Inflammatory macrophage (primary cell): ENCODE measurements at places on chromosomes 12 and 14.

GRCh38 chr12:16611146-16611545 lies 5.2 kb upstream of the LMO3 start:
- no peak for DNase-seq

GRCh38 chr12:22535478-22535877 lies 8.9 kb downstream of the C2CD5 start:
- no peak for DNase-seq

DNA sequence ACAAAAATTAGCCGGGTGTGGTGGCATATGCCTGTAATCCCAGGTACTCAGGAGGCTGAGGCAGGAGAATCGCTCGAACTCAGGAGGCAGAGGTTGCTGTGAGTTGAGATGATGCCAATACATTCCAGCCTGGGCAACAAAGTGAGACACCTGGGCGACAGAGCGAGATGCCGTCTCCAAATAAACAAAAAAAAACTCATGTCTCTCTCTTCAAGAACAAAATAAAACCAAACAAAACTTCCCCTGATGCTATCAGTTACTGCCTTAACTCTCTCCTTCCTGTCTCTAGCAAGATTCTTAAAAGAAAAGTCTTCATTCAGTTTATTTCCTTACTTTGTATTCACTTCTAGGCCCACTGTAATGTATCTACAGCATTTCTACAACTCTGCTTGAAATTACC lies 20.8 kb downstream of the KLHL28 start:
- DNase-seq, result no peak

- DNase-seq, result no peak
Measured at GRCh38 chr12:51873251-51873994, 14.5 kb upstream of the ANKRD33 start.

GRCh38 chr14:54650331-54650958 lies 83.5 kb downstream of the SAMD4A start:
- peak; percentile 92 for DNase-seq

GRCh38 chr14:93055651-93056115 lies 60.0 kb downstream of the ITPK1 start:
- no peak for DNase-seq

- DNase-seq, result peak; percentile 12
Measured at GRCh38 chr14:35533357-35534207, at the start of gene INSM2. TSS of gene INSM2 (plus strand) at chr14:35534164. CDS start at chr14:35534253, 89 bp downstream.

- DNase-seq, result no peak
Measured at GRCh38 chr12:116656306-116656705, 81.6 kb downstream of the SPRING1 start.

- no peak for DNase-seq
Measured at GRCh38 chr14:40028991-40029390, 596.8 kb upstream of the FBXO33 start.

DNA sequence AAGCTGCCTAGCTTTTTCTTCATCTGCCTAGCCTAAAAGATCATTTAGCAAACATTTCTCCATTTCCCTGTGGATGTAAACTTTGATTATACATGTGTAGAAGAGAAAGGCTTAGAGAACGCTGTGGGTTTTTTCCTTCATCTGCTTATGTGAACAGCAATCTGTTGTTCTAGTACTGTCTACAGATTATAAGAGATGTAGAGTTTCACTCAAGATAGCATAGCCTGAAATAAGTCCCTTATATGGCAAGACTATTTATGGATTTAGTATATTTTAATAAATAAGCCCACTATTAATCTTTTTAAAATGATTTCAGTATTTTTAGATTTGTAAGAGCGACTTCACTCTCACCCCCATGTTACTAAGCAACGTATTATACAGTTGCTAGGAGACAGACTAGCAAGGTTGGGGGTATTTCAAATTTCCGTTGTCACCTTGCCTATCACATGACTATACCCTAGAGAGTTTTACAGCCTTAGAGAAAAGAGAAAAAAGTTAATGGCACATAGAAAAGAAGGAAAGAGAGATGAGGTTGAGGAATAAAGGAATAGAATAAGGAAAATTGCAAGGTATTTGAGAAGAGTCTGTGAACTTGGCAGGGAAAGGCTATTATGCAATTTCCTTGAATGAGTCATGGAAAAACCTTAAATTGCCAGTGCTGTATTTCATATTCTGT lies 12.2 kb upstream of the TUBA1A start:
- DNase-seq, result peak; percentile 48

- DNase-seq, result no peak
Measured at GRCh38 chr14:68611599-68611998, 181.3 kb downstream of the ZFP36L1 start.

GRCh38 chr12:19120795-19121194 lies 8.7 kb upstream of the PLEKHA5 start:
- DNase-seq, result no peak

DNA sequence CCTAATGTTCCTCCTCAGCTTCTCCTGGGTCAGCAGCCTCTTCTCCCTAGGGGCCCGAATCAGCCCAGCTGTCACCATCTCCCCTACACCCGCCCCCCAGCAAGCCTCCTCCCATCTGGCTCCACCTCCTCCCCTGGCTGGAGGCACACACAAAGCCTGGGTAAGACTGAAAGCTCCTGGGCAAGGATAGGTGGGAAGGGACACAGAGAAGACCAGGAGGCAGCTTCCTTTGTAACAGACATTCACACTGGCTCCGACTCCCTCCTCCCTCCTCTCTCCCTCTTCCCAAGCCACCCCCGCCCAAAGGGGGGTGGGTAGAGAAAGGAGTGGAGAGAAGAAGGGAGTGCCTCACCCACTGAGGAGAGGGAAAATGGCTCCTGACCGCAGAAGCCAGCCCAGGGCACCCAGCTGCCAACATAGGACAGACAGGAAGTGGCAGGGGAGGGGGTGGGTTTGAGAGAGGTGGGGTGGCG lies 4.0 kb downstream of the CHD4 start:
- no peak for DNase-seq

DNA sequence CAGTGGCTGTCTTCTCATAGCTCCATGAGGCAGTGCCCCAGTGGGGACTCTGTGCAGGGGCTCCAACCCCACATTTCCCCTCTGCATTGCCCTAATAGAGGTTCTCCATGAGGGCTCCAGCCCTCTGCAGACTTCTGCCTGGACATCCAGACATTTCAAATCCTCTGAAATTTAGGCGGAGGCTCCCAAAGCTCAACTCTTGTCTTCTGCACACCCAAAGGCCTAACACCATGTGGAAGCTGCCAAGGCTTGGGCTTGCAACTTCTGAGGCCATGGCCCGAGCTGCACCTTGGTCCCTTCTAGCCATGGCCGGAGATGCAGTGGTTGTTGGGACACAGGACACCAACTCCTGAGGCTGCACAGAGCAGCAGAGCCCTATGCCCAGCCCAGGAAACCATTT lies 20.5 kb upstream of the PPP2R5C start:
- no peak for DNase-seq

DNA sequence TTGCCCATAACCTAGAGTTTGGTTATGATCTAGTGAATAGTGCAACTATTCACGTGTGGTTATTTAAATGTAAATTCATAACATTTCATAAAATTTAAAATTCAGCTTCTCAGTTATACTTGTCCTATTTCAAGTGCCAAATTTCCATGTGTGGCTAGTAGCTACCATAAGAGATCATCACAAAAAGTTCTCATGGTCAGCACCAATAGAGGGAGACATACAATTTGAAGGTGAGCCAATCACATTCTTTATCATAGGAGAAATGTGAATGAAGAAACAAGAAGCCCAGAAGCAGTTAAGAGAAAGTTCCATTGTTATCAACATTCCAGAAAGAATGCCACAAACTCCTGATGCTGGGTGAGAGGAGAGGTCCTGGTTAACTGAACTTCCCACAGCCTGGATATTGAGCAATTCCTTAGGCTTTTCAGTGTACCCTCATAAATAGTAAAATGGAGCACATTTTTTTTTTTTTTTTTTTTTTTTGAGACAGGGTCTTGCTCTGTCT lies 892.9 kb upstream of the USP15 start:
- DNase-seq, result no peak

- peak; percentile 85 for DNase-seq
Measured at GRCh38 chr12:617304-617915, 45.8 kb downstream of the NINJ2 start.

DNA sequence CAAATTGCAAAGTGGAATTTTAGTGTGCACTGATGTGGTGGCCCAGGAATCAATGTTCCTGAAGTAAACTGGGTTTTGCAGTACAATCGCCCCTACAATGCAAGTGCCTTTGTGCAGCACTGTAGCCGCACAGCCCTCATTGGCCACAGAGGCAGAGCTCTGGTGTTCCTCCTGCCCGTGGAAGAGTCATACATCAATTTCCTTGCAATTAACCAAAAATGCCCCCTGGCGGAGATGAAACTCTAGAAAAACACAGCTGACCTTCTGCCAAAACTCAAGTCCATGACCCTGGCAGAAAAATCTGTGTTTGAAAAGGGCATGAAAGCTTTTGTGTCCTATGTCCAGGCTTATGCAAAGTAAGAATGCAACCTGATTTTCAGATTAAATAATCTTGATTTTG lies 117.9 kb upstream of the PRB2 start:
- no peak for DNase-seq

GRCh38 chr12:92581604-92582003 lies 121.2 kb upstream of the PLEKHG7 start:
- DNase-seq, result peak; percentile 16

- no peak for DNase-seq
Measured at GRCh38 chr14:103293465-103293864, 40.6 kb upstream of the EIF5 start.

DNA sequence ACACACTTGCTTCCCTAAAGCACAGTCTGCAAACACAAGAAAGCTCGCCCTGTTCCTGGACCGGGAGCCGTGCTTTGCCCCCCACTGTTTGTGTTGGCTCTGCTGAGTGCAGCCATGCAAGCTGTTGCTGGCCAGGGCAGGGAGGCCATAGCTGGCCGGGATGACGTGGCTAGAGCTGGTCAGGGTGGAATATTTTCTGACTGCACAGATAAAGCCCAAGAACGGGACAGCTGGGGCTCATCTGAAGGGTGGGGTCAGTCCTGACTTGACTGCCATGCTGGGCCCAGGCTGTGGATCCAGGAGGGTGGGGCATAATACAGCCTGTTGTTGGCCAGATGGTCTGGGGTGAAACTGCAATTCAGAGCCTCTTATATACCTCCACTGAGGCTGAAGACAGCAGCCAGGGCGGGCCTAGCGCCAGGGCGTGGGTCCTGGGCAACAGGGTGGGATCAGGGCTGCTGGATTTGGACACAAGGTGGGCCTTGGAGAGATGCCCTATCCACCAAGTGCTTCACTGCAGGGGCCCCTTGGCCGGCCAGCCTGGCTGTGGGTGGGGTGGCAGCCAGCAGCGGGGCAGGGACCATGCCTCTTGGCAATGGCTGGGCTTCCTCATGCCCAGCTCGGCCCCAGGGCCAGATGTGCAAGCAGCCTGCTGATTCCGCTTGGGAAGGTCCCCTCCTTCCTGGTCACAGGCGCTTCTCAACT lies 14.8 kb downstream of the KMT5A start:
- DNase-seq, result no peak

DNA sequence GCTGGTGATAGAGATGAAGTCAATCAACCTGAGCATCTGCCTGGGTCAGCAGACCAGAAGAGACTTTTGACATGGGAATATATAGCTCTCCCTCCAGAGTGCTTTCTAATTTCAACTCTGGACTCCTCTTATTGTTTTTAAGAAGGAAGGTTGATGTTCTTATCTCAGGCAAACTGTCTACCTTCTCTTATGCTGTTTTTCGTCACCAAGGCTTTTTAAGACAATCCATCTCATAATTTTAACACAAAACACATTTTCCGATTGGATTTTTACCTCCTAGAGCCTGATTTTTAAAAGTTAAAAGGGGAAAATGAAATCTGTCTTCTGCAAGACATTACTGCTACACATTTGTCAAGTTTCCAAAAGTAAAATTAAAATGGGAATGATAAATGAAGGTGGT lies 368.7 kb upstream of the MIS18BP1 start:
- DNase-seq, result no peak

GRCh38 chr14:59215322-59215721 lies 26.9 kb downstream of the DAAM1 start:
- DNase-seq, result no peak

DNA sequence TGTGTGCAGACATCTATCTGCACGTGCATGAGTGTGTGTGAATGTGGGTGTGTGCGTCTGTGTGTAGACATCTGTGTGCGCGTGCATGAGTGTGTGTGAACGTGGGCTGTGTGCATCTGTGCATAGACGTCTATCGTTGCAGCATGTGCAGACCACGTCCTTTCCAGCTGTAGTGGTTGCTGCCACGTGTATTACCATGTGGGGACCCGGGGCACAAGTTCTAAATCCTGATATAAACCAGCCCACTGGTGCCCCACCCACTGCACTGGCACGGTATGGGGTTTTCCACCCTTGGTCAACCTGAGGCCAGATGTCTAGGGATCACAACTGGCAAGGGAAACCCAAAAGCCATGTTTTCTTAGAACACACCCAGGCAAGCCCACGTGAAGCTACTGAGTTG lies 197.0 kb downstream of the ANO2 start:
- DNase-seq, result no peak

- peak; percentile 85 for DNase-seq
Measured at GRCh38 chr14:93369713-93370266, 22.8 kb downstream of the COX8C start.

DNA sequence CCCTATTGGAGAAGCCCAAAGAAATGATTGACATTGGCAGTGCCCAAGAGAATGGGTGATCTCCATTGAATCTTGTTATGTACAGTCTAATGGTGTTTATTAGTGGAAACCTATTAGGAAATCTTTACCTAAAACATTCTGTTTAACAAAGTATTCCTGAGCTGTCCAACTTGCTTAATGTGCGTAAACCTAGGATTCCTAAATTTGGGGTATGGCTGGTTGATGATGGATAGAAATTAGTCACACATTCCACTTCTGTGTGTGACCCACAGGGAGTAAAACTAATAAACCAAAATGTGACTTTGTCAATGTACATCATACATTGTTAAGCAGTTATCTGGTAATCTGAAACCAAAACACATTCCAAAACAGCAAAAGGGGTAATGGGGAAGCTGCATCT lies 761.3 kb downstream of the FSCB start:
- DNase-seq, result no peak

DNA sequence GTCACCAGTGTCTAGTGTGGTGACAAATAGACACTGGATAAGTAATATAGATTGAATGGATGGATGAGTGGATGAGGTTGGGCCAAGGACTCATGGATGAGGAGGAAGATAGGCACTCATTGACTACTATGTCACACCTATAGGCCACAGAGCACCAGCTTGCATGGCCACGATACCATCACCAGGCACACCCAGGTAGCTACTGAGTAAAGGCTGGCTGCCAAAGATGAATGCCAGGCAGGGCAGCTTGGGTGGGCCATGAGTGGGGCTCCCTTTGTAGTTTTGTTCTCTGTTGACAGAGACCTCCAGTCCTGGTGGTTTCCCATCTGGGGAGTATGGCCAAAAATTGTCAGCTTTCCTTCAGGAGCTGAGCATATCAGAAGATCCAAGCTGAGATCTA lies 11.2 kb upstream of the KRT83 start:
- no peak for DNase-seq
